NCI-H226 (cell line): ENCODE measurements at places on chromosomes 12 and 14.

- no peak for DNase-seq
Observed at GRCh38 chr12:19245666-19246065, 116.1 kb downstream of the PLEKHA5 start.

GRCh38 chr14:68878908-68879307, 86.0 kb upstream of the ZFP36L1 start:
- DNase-seq = no peak

DNA sequence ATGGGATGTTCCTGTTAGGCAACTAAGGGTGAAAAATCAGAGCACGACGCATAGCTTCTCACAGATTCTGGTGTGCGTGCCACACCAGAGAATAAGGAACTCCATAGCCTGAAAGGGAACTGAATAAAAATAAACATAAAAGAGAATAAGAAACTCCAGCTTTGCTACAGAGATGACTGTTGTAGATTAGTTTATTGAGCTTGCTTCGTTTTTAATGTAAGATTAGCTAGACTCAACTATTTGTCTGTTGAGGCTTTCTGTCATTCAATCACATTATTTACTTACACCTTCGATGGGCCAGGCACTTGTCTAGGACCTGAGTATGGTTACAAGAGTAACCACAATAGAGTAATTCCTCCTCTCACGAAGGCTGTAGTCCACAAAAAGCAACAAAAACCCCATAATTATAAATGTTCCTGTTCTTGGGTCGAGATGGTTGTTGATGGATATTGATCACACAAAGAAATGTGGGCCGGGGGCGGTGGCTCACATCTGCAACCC, 807 bp upstream of the ZCCHC8 start:
- no peak for DNase-seq

DNA sequence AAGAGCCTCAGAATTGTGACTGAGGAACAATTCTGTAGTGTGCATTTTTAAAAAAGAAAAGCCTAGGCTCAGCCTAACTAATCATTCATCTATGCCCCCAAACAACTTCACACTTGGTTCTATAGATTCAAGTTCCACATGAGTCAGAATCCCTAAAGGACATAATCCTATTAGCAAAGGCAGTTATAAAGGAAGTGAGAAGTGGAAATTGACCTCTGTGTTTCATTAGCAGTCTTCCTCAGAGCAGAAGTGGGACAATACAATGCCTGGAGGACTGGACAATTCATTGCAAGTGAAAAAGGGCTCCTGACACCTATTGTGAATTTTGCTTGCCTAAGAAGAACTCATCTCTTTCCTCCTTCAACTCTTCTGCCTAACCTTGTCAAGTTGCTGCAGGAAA, 222.3 kb downstream of the PTPRO start:
- DNase-seq = no peak

DNA sequence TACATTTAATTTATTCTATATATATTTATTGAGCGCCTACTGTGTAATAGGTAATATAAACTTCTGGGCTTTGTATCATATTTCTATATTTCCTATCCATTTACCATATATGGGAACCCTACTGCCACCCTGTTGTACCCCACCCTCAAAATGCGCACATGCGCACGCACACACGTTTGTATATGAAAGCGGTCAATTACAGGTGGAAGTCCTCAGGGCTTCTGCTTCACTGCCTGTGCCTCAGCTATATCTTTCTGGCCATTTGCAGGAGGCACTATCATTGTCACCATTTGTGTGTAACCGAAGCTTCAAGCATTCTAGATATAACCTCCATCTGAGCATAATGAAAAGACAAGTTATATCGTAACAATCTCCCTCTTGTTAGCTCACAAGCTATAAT, 31.3 kb upstream of the KCNMB4 start:
- no peak for DNase-seq

GRCh38 chr14:89317051-89317691, 99.9 kb downstream of the FOXN3 start:
- no peak for DNase-seq

DNA sequence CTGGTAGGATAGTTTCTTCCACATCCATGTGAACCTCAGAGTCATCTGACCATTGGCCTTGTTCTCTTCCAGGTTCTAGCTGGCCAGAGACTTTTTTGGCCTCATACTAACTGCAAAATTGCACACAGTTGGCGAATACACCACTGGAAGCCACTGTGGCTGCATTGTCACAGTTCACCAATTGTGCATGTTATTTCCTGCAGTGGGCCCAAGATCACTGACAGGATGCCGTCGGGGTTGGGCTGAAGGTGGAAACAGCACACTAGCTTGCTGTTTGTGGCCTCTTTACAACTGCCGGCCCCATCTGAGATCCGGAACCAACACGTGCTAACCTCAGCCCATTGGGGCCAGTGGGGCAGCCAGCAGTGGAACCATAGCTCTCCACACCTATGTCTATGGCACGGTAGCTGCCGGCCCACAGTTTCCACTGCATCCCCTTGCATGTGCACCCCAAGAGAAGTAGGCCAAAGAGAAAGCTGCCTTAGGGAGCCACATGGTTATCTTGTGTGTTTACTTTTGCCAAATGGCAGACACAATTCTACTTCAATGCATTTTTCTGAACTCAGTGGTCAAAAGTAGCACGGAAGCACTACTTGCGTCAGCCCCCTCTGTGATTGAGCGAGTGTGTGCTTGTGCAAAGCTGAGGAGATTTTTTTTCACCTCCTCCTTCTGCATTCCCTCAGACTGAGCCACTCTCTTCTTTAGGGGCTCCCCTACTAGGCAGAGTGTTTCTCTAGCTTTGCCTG, 464.0 kb downstream of the RAD51B start:
- DNase-seq = no peak

DNA sequence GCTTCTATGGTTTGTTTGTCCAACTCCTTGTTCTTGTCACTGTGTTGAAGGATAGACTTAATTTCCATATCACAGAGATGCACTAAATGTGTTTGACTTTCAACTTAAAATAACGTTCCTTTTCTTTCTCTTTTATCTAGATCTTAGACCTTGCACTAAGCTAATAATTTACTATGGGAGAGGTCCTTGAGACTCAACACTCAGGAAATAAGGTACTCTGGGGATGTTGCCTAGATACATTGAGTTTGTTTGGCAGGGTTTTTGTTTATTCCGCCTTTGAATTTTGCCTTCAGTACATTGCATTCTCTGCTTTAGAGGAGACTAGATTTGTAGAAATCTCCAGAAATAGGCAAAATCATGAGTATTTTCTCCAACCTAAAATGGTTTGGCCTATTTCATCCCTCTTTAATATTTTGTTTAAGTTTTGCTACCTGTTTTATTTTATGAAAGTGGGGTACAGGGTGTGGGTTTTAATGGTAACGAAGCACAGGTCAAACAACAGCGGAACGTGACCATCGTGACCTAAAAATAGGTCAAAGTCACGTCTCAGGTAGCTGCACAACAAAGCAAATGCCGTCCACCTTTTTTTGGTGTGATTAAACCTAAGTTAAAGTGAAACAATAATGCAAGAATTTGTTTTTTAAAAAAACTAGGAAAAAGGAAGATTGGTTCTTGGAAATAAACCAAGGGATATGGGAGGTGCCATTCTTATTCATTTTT, 115.3 kb upstream of the CPSF6 start:
- DNase-seq = no peak

DNA sequence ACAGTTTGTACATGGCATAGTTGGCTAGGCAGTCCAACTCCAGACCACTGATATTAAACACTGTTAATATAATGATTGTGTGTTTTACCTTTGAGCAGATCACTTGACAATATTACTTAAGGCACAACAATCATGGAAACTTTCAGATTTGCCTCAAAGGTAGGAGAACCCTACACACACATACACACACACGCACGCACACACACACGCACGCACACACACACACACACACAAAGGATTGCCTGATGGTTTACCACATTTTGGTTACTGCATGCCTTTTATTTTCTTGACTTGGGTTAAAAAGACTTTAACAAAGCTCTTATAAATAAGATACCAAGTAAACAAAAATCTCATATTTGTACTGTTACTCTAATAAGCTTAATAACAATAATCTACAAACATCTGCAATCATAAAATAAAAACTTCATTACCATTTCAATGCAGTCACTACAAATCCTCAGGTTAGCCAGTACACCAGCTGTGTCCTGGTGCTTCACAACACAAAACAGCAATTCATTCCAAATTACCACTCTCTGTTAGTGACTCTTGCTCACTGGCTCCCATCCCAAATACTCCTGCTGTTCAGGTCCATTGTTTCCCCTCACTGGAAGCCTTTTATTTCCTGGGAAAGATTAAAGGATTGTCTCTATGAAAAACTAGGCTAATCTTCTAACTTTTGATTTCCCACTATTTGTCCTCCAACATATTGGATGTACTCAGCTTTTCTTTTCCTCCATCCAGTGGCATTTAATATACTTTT, 175.2 kb upstream of the ATP2B1 start:
- DNase-seq = no peak

GRCh38 chr12:8899830-8900229, 14.5 kb upstream of the PHC1 start:
- no peak for DNase-seq
